ENCODE measurements at places on chromosomes 1 and 21.

GRCh38 chr1:23444104-23444533 is 19.6 kb upstream of the TCEA3 start:
- H3K36me3 ChIP-seq, result peaks cover 16% of the 10 kb centered on the region
- peak overlapping the region; percentile 72 for H3K27ac ChIP-seq
- peaks cover 46% of the 10 kb centered on the region for H3K4me1 ChIP-seq
- peak; percentile 99 for DNase-seq
- H3K27me3 ChIP-seq, result no peaks in the 10 kb centered on the region
- H3K4me3 ChIP-seq, result no peak overlapping the region

GRCh38 chr1:109181807-109182163 is 31.9 kb upstream of the SARS1 start:
- H3K4me1 ChIP-seq, result peaks cover 8% of the 10 kb centered on the region
- no peaks in the 10 kb centered on the region for H3K36me3 ChIP-seq
- H3K4me3 ChIP-seq, result no peak overlapping the region
- no peak overlapping the region for H3K27ac ChIP-seq
- no peak for DNase-seq

DNA sequence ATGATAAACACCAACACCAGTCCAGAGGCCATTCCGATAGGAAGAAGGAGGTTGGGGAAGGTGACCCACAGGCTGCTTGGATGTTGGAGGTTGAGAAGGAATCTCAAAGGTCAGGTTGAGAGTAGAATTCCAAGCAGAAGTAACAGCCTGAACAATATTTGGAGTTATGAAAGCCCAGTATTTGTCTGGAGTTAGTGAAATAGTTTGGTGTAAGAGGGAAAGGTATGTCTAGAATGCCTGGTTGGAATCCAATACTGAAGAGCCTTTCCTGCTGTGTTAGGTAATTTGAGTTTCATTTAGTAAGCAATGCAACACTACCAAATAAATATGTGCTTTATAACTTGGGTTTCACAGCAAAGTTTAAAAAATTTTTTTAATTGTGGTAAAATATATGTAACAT is 70.5 kb upstream of the MCOLN3 start:
- H3K27me3 ChIP-seq, result no peaks in the 10 kb centered on the region
- no peak overlapping the region for H3K27ac ChIP-seq
- no peak overlapping the region for H3K4me3 ChIP-seq
- H3K4me1 ChIP-seq, result no peaks in the 10 kb centered on the region

DNA sequence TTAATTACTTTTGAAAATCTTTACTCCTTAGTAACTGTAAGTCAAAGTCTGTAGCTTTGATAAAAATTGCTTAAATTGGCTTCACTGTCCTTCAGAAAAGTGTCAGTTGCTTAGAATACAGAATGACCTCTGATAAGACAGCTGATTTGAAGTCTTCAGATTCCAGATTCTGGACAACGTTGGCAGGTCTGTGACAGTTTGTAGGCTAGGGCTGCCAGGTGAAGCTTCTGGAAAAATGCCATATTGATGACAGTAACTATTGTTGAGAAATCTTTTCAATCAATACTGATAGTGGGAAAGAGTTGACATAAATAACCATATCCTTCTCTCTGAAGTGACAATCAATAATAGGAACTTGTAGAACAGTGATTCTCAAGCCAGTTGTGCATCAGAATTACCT is 41.3 kb downstream of the RPAP2 start:
- H3K27ac ChIP-seq, result no peak overlapping the region
- DNase-seq, result no peak
- H3K27me3 ChIP-seq, result no peaks in the 10 kb centered on the region
- no peaks in the 10 kb centered on the region for H3K36me3 ChIP-seq
- H3K4me3 ChIP-seq, result no peak overlapping the region

DNA sequence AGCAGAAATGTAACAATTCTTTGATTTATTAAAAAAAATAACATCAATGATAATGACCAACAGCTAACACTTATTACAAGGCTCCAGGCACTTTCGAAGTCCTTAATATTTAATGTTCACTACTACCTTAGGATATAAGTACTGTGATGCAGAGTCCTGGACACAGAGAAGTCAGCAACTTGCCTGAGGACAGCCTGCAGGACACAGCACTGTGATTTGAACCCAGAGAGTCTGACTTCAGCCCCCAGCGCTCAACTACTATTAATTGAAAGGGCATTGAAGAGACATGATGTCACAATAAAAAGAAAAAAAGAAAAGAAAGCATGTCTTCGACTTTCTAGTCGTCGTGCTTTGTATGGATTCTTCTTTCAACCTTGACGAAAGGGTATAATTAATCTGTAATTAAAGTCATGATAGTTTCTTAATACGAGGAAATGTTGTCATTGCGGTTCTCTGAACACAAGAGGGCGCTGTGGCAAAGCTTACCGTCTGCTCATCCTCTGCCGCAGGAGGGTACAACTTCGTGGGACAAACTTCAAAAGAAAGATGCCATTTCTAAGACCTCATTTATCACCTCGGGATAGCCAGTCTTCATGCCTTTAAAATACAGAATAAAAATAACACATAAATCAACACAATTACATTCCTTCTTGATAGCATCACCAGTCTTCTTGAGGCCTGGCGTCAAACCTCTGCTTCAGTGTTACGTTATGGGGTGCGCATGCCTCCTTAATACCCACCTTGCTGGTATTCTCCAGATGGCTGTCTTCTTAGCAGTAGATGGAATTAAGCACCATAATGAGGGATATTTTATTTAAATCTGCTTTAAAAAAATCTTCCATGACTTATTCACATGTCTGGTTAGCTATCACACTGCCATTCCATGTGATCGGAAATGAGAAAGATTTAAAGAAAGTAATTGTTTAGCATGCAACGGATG is 240.1 kb downstream of the DISC1 start:
- H3K27ac ChIP-seq, result no peak overlapping the region
- no peaks in the 10 kb centered on the region for H3K36me3 ChIP-seq
- no peaks in the 10 kb centered on the region for H3K27me3 ChIP-seq

DNA sequence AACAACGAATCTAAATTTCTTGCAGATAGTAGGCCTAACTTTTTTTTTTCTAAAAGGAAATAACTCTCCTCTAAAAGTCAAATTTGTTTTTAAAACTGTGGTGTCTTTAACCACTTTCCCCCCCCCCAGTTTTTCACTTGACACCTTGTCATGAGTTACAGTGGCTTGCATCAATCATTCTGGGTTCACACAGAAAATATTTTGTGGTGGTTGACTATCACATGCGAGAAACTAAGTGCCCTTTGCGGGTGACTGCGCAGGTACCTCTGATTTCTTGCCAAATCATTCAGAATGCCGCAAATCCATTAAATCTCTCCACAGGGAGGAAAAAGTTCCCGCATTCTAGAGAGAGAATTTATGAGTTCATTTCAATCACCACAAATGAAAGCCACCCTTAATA is 23.8 kb upstream of the SAMSN1 start:
- no peak for DNase-seq
- no peak overlapping the region for H3K4me3 ChIP-seq
- no peaks in the 10 kb centered on the region for H3K4me1 ChIP-seq
- H3K27ac ChIP-seq, result no peak overlapping the region
- H3K27me3 ChIP-seq, result no peaks in the 10 kb centered on the region

DNA sequence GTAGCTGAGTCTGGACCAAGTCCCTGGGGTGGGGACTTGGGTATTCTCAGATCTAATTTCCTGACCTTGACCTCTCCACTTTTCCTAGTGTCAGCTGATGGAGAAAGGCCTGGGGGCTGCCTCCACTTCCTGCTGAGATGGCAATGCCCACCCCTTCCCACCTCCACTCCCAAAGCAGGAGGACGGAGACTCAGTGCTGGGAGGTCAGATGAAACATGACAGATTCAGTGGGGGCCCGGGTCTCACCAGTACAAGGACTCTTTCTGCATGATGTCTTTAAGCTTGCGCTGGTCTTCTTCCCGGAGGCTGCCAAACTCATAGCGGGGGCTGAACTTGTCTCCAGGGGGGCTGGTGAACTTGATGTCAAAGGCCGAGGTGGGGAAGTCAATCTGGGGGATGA is 35.6 kb upstream of the PPP1R15B start:
- H3K4me1 ChIP-seq, result peaks cover 55% of the 10 kb centered on the region
- no peak overlapping the region for H3K4me3 ChIP-seq
- DNase-seq, result no peak
- peaks cover 21% of the 10 kb centered on the region for H3K36me3 ChIP-seq
- H3K27ac ChIP-seq, result no peak overlapping the region

DNA sequence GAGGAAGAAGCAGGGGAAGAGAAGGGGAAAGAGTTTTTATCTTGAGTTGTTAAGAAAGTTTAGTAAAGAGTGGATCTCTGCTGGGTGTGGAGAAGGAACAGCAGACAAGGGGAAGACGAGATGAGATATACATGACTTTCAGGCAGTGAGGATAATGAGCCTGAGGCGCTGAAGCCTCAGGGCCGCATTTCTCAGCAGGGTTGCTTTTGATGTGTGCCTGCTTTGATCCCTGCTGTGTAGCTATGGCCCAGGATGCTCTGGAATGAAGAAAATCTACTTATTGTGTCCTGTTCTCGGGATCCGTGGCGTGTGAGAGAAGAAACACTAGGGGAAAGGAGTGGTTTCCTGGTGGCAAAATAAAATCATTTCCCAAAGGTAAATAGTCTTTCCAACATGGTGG is 15.1 kb upstream of the RPE65 start:
- no peak for DNase-seq
- no peaks in the 10 kb centered on the region for H3K27me3 ChIP-seq
- H3K4me3 ChIP-seq, result no peak overlapping the region
- H3K36me3 ChIP-seq, result no peaks in the 10 kb centered on the region
- H3K27ac ChIP-seq, result no peak overlapping the region

DNA sequence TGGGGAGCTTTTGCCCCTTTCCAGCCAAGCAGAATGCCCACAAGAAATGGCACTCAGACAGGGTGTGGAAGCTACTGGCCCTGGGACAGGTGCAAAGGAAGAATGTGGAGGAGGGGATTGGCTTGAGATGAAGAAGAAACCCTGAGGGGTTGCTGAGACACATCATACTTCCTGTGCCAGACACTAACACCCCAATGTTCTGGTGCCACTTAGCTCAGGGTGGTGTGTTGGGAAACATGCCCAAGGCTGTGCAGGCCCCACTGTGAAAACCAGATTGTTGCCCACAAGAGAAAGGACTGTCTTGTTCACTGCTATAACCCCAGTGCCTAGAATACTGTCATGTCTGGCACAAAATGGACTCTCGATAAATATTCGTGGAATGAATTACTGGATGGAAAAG is 9.9 kb upstream of the PAQR6 start:
- no peaks in the 10 kb centered on the region for H3K4me1 ChIP-seq
- no peak overlapping the region for H3K27ac ChIP-seq
- no peak overlapping the region for H3K4me3 ChIP-seq
- no peaks in the 10 kb centered on the region for H3K27me3 ChIP-seq

- peaks cover 25% of the 10 kb centered on the region for H3K4me1 ChIP-seq
- peak overlapping the region; percentile 86 for H3K4me3 ChIP-seq
- H3K36me3 ChIP-seq, result no peaks in the 10 kb centered on the region
- H3K27ac ChIP-seq, result peak overlapping the region; percentile 84
- no peaks in the 10 kb centered on the region for H3K27me3 ChIP-seq
These were observed 571 bp downstream of the MARCKSL1 start for GRCh38 chr1:32335535-32335789.

GRCh38 chr1:90134175-90134955 is 139.5 kb downstream of the ZNF326 start:
- H3K27me3 ChIP-seq, result no peaks in the 10 kb centered on the region
- H3K36me3 ChIP-seq, result no peaks in the 10 kb centered on the region
- no peak overlapping the region for H3K27ac ChIP-seq
- no peak for DNase-seq
- H3K4me3 ChIP-seq, result no peak overlapping the region
- no peaks in the 10 kb centered on the region for H3K4me1 ChIP-seq

GRCh38 chr1:6342056-6342455 is 51.5 kb downstream of the ACOT7 start:
- no peaks in the 10 kb centered on the region for H3K4me1 ChIP-seq
- H3K27me3 ChIP-seq, result no peaks in the 10 kb centered on the region
- H3K4me3 ChIP-seq, result no peak overlapping the region
- DNase-seq, result no peak

- no peak overlapping the region for H3K4me3 ChIP-seq
- DNase-seq, result no peak
- H3K36me3 ChIP-seq, result no peaks in the 10 kb centered on the region
- H3K27me3 ChIP-seq, result no peaks in the 10 kb centered on the region
- no peak overlapping the region for H3K27ac ChIP-seq
These were observed 31.7 kb upstream of the TMEM125 start for GRCh38 chr1:43238085-43238484.

DNA sequence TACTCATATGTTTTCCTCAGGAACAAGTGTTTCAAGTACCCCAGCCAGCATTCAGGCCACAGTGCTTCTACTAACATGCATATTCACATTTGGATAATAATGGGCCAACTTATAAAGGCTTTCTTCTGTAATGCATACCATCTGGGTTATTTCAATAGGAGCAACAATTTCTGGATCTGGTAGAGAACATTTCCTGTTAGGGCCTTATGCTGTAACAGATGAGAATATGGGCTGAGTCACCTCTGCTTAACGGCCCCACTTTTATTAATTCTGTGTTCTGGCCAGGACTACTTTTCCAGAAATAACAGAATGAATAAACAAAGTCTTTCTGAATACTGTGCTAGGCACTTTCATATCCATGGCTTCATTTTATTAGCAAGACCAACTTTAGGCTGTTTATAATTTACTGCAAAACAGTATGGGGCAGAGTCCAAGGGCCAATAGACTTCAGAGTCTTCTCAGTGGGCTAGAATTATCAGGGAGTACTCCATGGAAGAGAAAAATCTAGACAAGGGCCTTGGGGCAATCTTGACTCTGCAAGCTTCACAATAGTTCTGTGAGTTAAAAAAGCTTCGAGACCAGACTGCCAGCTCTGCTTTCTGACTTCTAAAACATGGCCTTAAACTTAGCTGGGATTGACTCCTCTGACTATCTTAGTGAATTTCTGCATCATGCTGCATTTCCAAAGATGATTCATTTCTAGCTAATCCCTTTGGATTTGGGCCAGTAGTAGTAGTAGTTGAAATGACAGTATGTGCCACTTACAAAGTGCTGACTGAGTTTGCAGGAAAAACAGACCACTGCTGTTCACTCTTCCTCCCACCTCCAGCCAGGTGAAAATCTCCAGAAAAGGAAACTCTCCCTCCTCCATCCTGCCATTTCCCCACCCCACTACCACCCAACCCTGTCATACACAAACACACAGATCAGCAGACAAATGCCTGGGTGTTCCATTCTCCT is 8.2 kb upstream of the SSX2IP start:
- no peak overlapping the region for H3K4me3 ChIP-seq
- peak overlapping the region; percentile 4 for H3K27ac ChIP-seq
- no peaks in the 10 kb centered on the region for H3K27me3 ChIP-seq
- no peaks in the 10 kb centered on the region for H3K36me3 ChIP-seq
- DNase-seq, result no peak

DNA sequence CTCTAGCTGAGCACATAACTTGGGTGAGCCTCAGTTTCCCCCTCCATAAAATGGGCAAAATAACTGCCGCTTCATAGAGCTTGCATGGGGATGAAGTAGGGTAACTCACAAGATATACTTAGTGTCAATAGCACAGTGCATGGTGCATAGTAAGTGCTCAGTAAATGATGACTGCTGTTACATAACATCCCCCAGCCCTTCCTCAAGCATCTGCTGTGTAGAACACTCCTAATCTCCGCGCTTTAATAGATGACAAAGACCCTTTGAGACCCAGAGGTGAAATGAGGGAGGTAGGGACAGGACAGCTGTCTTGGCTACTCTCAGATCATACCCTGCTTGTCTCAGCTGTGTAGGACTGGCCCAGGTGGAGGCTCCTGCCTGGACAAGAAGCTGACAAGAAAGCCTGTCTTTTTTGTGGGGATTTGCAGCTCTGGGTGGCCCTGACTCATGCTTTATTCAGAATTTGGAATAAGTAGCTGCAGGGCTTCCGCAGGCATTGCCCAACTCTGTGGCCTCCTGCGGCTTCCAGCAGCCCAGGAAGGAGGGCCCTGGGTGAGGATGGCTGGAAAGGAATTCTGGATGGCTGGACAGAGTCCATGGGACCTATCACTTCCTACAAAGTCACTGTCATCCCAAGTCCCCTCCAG is 20.7 kb upstream of the PADI4 start:
- no peaks in the 10 kb centered on the region for H3K36me3 ChIP-seq
- H3K4me1 ChIP-seq, result peaks cover 5% of the 10 kb centered on the region
- DNase-seq, result no peak
- H3K27ac ChIP-seq, result no peak overlapping the region

Data from vagina (tissue), 2 donors.